ENCODE measurements at places on chromosomes 16 and 17. TPM values are rescaled to one million over a fixed set of nuclear protein-coding genes. Genes with fewer than 3 reads are reported as not detected.

DNA sequence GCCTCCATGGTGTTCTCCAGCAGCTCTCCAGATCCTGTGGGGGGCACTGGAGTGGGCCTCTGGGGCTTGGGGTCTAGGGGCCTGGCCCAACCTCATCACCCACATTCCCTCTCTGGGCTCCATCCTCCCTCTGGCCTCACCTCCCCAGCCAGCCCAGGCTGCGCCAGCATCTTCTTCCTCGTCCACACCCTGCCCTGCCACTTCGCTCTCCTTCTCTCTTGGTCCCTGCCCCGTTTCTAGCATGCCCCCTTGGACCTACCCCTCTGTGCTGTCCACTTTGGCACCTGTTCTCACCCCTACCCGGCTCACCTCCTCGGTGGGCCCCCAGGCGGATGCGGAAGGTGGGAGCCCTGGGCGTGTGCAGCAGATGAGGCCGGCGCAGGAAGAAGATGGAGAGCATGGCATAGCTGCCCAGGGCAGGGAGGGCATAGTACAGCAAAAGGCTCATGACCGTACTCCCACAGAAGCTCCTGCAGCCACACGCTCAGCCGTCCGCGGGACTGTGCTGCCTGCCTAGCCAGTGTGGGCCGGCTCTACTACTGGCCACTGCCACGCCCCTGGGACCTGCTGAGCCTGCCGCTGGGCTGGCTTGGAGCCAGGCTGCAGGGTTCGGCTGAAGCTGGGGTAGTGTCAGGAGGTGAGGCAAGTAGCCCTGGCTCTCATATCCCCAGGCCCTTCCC is at the start of gene GDPD3:
GDPD3 (minus strand) TSS at position 507 of the 680 bp plus-strand sequence; CDS start at position 448, 59 bp downstream.
- peak; percentile 28 for DNase-seq

The ACAP1 gene
- total RNA-seq, result not detected

- no peak for DNase-seq
These were observed 71.2 kb upstream of the CDYL2 start for GRCh38 chr16:80875616-80876015.

The CDC6 gene
- 2.6 TPM for total RNA-seq

The TBC1D3G gene
- total RNA-seq, result not detected

- no peak for DNase-seq
These were observed 47.0 kb downstream of the NLRC5 start for GRCh38 chr16:57036315-57036714.

The TP53TG3 gene
- total RNA-seq, result not detected

- DNase-seq, result peak; percentile 24
These were observed 4.6 kb upstream of the ARL5C start for GRCh38 chr17:39170558-39170957.

The SKAP1 gene
- total RNA-seq, result not detected

- no peak for DNase-seq
These were observed 2.0 kb upstream of the ABCC12 start for GRCh38 chr16:48157794-48158193.

- DNase-seq, result peak; percentile 7
These were observed 2.5 kb upstream of the CLTC start for GRCh38 chr17:59617156-59617732.

- DNase-seq, result no peak
These were observed 31.4 kb downstream of the SOX8 start for GRCh38 chr16:1012722-1013592.

GRCh38 chr16:66304961-66305360 is 61.5 kb upstream of the CDH5 start:
- DNase-seq, result no peak

DNA sequence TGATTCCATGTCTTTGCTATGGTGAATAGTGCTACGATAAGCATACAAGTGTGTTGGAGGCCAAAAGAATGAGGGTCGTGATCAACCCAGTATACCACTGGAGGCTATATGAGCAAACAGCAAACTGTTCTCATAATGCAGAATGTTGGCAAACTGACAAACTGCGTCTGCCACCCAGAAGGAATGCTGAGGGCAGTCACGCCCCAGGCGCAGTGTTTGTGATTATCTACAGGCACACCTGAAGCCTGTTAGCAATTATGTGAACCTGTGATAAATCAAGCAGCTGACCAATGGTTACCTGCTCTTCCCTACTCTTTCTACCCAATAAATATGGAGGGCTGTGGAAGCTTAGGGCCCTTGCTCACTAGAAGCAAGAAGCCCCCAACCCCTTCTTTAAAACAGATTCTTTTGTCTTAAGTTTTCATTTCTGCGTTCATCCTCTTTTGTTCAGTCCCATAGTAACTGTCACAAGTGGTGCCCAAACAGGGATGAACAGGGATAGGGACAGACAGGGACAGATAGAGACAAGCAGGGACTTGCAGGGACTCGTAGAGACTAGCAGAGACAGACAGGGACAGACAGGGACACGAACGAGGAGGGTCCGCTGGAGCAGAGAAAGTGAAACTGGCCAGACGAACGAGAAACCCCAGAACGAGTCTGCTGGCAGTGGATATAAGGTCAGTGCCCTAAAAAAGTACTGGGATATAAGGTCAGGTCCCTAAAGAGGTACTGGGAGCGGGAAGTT is 25.1 kb downstream of the CD300LG start:
- DNase-seq, result no peak

The IGSF6 gene
- total RNA-seq, result not detected

The EME1 gene
- 0.62 TPM for total RNA-seq

- peak; percentile 50 for DNase-seq
These were observed 4.0 kb downstream of the LYRM1 start for GRCh38 chr16:20904507-20905081.

- peak; percentile 38 for DNase-seq
These were observed 1.7 kb upstream of the COL1A1 start for GRCh38 chr17:50203086-50203485.

The ZG16B gene
- total RNA-seq, result not detected

DNA sequence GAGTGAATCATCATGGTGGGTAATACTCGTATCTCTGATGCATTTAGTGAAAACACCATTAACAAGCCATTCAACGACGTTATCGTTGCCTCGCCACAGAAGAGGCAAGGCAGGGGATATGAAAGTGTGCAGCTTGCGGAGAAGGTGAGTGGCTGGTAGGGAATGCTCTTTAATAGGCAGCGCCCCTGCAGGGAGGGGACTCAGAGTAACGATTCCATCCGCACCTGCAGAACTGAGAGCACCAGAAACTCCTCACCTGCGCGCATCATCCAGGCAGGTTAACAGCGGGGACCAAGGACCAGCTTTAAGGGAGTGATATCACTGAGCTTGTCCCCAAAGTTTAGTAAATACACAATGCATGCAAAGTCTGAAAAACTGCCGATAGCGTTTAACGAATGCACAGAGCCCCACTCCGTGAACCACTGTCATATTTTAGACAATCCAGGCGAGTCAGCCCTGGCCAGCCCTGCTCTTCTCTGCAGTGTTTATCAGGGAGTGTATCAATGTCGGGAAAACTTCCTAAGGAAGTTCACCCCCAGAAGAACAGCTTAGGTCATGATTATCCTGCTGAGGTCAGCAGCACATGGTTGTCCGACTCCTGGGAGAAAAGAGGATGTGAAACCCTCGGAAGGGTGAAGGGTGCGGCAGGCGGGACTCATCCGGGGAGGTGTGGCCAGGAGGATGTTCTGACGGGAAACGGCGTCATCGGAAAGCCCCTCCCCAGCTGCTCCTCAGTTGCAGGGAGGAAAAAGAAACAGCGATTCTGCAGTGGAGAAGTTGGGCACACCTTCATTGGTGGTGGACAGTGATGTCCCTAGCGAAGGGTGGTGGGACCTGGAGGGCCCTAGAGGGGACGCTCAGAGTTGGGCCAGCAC is 68.5 kb upstream of the DNAH17 start:
- DNase-seq, result no peak

The TPSG1 gene
- not detected for total RNA-seq

The PARD6A gene
- 4.1 TPM for total RNA-seq

DNA sequence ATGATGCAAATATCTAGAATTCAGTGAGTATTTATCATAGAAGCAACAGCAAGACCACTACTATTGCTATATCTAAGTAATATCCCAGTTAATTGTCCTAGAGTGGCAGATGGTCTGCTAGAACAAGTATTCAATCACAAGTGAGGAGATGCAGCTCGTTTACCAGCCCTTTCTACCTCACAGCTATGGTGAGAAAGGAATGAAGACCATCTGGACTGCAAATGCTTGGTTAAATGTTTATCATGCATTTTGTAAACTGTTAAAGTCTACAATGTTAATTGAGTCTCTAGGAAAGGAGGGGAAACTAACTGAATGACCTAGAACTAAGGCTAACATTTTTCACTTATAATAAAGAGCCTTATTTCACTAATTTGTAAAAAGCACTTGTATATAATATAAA is 52.5 kb downstream of the CNOT1 start:
- no peak for DNase-seq

- no peak for DNase-seq
These were observed 18.4 kb upstream of the ZNF594 start for GRCh38 chr17:5210091-5210490.

The KCNJ2 gene
- total RNA-seq, result 97.0 TPM

The LRRC75A gene
- total RNA-seq, result 0.51 TPM

- DNase-seq, result no peak
These were observed 51.6 kb downstream of the IKZF3 start for GRCh38 chr17:39812466-39812865.

DNA sequence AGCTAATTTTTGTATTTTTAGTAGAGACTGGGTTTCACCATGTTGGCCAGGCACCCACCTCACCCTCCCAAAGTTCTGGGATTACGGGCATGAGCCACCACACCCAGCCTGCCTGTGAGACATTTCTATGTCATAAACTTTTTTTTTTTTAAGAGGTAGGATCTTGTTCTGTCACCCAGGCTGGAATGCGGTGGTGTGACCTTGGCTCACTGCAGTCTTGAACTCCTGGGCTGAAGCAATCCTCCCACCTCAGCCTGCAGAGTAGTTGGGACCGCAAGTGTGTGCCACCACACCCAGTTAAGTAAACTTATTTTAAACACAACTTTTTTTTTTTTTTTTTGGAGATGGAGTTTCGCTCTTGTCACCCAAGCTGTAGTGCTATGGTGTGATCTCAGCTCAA is 47.2 kb downstream of the SCNN1G start:
- DNase-seq, result no peak

- DNase-seq, result peak; percentile 31
These were observed 41.6 kb downstream of the HSBP1 start for GRCh38 chr16:83849421-83849820.

The SLC6A2 gene
- total RNA-seq, result not detected

The CCL14 gene
- not detected for total RNA-seq

DNA sequence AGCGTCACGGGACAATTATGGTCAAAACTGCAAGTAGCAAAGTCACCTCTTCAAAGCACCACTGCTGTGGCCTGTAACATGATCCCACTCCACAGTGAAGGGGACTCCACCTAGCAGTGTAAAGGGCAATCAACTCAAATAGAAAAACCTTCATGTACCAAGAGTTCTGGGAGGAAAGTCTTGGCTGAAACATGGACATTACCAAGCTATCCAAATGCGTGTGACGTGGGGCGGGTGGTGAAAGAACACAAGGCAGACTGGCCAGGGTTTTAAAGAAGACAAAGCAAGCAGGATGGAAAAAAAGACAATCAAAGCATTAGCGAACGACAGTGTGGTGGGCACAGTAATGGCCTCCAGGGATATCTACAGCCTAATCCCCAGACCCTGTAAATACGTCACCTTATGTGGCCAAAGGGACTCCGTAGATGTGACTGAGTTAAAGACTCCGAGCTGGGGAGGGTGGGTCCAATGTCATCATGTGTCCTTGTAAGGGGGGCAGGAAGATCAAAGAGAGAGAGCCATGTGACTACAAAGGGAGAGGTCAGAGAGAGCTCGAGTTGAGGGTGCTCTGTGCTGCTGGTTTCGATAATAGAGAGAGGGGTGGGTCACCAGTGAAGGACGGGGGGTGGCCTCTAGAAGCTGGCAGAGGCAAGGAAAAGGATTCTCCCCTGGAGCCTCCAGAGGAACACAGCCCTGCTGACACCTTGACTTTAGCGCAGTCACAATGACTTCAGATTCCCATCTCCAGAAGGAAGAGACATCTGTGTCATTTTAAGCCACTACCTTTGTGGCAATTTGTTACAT is 6.0 kb downstream of the HSDL1 start:
- peak; percentile 36 for DNase-seq

DNA sequence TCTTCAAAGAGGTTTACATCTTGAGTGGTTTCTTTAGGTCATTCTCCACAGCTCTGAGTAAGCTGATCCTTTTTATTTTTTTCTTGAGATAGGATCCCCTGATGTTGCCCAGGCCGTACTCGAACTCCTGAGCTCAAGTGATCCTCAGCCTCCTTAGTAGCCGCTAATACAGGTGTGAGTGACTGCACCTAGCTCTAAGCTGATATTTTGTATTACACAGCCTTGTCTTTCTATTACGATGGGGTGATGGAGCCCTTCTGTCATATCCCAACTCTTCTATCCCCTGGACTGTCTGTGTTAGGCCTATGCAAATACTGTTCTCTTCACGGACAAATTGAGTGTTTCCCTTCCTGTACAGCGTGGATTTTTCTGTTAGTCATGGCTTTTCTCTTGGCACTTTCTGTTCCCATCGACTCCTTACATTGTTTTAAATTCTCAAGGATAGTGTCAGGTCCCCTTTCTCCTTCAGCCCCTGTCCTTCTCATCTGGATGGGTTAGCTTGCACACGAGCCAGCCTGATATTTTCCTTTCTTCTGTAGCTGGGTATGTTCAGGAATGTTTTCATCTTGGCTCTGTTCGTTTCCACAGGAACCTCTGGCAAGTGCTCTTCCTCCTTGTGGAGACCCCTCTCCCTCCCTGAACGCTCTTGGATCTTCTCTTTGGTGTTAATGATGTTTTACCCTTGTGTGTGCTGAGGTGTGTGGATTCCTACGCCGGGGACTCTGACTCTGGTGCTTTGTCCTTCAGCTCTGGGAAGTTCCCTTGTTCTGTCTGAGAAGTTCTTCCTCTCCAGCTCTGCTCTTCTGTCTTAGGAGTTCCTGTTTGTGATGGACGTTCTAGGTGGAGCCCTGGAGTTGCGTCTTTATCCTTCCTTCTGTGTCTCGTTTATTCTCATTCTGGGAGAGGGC is 2.3 kb downstream of the BANP start:
- DNase-seq, result no peak

DNA sequence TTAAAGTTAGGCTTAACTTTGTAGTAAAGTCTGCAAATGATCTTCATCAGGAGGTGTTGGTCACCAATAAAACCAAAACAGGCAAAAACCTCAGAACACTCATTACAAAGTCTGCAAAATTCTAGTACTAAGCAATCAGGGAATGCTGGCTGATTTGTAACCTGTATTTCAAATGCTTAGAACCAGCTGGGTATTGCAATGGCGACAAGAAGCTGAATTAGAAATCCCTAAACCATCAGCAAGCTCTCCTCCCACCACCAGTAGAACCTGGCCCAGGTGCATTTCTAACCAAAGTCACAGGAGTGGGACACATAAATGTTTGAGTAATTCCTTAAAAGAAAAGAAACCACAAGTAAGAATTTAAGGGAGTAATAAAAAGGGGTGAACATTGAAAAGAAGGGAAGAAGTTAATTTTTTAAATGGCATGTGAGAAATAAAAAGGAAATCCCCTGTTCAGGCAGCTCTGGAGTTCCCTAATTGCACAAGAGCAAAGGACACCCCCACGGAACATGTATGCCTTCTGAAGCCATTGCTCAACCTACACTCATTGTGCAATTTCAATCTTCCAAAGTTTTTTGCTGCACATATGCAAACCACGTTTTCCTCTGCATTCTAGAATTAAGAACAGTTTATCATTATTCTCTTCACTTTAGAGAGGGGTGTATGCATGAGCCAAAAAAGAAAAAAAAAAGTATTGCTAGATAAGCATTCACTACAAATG is 102.9 kb downstream of the HIC1 start:
- DNase-seq, result no peak

- no peak for DNase-seq
These were observed 21.8 kb downstream of the MYH3 start for GRCh38 chr17:10635290-10635689.

The PYY gene
- total RNA-seq, result not detected

Data from myocyte (in vitro differentiated cells).